ENCODE measurements at places on chromosomes 1 and 21.

DNA sequence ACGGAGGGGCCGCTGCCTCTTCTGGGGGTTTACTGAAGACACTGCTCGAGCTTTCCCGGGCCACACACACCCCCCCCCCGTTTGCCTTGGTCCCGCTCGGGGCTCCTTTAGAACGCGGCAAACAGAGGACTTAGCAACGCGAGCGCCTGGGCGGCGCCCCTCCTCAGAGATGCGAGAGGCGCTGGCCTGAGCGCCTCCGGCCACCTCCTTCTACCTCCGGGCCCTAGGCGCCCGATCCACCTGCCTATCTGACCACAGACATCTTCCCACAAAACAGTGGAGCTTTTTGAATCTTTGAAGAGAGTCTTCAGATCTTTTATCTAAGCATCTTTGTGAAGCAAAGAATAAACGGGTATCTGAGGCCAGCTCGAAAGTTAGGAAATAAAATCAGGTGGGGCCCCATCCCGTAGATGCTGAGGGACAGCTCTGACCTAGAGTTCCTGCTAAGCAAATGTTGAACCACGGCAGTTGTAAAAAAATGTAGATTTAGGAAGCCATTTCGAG is 436 bp upstream of the TTLL7 start:
- DNase-seq = peak; percentile 75

DNA sequence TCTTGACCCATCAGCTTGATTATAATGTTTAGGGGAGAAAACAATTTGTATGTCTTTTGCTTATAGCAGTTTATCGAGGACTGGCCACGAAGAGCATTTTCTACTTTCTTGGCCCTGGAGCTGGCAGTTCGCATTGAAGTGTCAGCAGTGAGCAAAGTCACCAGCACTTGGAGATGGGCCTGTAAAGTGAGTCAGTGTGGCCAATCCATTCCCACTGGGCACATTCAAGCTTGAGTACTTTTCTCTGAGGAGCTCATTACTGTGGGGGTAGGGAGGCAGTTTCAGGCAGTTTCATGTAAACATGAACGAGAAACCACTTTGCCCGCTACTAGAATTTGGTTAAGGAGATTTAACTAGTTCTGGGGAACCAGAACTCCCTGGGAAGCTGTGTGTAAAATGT is 164.8 kb downstream of the PRDM2 start:
- no peak for DNase-seq

DNA sequence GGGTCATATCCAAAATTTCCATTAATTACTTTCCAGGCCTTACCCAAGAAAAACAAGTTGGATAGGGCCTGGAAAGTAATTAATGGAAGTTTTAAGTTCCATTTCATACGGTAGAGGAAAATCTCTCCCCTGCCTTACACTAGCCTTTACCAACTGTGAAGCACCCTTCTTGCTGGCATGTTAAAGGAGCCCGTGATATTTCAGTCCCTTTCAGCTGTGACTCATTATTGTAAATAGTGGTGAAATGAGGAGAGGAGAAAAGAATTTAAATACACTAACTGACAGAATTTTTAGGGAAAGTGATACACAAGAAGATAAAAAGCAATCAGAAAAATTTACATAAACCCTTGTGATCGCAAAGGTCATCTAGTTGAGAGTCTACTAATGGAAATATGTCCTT is 20.3 kb upstream of the KAZN start:
- DNase-seq = no peak

DNA sequence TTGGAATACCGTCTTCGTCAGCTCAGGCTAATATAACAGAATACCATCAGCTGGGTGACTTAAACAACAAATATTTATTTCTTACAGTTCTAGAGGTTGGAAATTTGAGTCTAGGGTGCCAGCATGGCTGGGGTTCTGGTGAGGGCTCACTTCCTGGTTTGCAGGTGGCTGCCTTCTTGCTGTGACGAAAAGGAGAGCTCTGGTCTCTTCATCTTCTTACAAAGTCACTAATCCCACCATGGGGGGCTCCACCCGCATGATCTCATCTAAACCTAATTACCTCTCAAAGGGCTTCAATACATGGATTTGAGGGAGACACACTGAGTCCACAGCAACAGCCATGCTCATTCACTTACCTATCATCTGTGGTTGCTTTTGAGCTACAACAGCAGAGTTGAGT is 78.3 kb downstream of the PSMG1 start:
- DNase-seq = no peak

DNA sequence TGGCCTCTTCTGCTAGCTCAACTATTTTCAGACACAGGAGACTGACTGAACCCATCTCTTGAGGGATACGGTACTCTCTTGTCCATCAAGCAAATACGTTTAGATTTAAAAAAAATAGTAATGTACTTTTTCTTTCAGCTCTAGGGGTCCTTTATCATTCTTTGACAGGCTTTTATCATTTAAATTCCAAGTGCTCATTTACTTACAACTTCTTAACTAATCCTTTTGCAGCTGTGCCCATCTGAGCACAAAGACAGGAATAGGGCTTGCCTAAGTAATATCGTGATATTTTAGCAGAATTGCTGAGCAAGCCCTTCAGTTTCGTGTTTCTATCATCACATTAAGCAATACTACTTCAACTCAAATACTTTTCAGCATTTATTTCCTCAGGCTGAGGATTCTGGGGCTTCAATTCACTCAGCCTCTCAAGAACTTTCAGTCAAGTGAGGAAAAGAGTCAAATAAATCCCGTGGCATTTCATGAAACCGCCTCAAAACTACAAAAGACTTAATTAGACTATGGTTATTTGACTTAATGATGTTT is 317.6 kb downstream of the BACH1 start:
- no peak for DNase-seq

- no peak for DNase-seq
Observed at GRCh38 chr1:175656416-175656815, 87.0 kb downstream of the TNR start.

GRCh38 chr1:185914089-185914488 is 179.9 kb downstream of the HMCN1 start:
- DNase-seq = no peak

GRCh38 chr1:220894924-220895256 is 15.6 kb downstream of the HLX start:
- no peak for DNase-seq

DNA sequence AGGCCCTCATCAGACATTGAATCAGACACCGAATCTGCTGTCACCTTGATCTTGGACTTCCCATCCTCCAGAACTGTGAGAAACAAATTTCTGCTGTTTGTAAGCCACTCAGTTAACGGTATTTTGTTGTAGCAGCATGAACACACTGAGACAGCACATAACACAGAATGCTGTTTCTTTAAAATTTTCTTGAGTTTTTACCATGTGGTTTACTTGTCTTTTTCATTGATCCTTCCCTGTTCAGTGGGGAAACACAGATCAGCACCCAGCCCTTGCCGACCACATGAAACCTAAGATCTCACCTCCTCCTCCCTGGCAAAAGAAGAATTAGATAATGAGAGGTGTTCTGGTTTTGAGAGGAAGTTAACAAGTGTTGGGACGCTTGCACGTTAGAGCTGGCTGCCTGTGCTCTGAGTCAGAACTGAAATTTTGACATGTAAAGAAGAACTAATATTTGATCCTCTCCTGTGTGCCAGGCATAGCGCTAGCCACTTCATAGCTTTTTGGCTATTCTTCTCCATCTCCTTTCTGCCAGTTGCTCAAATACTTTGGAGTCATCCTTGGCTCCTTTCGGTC is 179.6 kb downstream of the DHRS3 start:
- DNase-seq = peak; percentile 31

- no peak for DNase-seq
Observed at GRCh38 chr1:22217811-22218460, 75.0 kb upstream of the WNT4 start.

DNA sequence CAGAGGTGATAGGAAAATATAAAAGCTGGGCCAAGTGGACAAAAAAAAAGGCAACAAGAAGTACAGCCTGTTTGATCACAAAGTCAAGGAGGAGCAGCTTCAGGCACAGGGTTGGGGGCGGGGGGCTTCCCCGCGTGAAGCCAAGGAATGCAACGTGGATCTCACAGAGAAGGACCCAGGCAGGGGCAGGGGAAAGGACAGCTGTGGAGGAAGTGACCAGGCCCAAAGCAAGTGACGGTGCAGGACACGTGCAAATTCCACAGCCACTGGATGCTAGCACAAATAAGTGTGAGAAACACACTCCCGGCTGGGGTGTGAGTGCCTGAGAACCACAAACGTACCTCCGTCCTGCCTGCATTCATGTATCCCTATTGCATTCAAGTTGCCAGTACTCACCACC is 77.7 kb upstream of the DSCAM start:
- DNase-seq = no peak

- no peak for DNase-seq
Observed at GRCh38 chr1:214901718-214902117, 180.8 kb upstream of the KCNK2 start.

DNA sequence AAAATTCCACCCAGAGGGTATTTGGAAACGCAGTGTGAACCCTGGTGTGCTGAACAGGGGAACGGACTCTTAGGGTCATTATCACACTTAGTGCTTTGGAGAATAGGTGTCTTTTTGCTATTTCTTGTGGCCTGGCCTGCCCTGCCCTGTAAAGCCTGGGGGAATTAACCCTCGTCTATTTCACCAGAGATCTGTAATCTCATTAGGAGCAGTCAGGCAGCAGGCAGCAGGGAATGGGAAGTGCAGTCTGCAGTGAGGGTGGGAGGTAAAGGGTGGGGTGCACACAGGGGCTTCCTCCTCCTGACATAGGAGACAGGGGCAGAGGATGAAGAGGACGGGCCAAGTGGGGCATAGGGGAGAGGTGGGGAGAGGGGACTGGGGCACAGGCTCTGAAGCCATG is 1.1 kb upstream of the SLC1A7 start:
- no peak for DNase-seq

DNA sequence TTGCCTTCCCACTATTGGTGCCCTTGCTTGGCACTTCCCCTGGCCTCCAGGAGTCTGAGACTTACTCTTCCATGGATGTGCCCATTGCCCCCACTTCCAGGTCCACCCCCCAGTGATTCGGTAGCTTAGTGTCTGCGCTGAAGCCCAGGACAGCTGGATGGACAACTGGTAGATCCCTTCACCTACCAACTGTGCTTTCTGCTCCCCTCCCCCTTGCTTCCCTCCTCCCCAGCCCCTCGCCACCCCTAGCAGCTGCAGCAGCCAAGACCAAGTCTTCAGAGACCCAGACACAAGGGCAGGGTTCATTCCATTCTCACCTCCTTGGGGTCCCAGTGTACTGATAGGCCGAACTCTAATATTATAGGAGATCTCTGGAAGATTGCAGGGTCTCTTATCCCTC is 6.9 kb downstream of the LMNA start:
- DNase-seq = no peak

- no peak for DNase-seq
Observed at GRCh38 chr1:10776190-10776905, 20.1 kb downstream of the CASZ1 start.

GRCh38 chr1:158058237-158058985 is 65.0 kb downstream of the KIRREL1 start:
- no peak for DNase-seq

GRCh38 chr1:34597877-34598514 is 156.9 kb upstream of the GJB5 start:
- peak; percentile 79 for DNase-seq

DNA sequence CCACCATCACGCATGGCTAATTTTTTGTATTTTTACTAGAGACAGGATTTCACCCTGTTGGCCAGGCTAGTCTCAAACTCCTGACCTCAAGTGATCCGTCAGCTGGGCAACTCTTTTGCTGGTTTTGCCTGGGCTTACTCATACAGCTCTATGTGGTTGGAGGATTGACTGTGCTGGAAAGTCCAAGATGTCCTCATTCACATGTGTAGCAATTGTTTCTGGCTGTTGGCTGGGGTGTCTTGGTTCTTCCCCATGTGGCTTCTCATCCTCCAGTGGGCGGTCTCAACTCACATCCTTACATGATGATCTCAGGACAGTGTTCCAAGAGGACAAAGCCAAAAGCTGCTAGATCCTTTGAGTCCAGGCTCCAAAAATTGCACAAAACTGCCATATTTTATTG is 53.3 kb downstream of the TEX35 start:
- no peak for DNase-seq

All from GM10248 (cell line).